Activated gamma-delta T cell treated with anti-CD3 and anti-CD28 coated beads, Interleukin-2, amount 50 U/mL, for 16 hours (primary cell): ENCODE measurements at places on chromosomes 2 and 18.

- DNase-seq = peak; percentile 12
Measured at GRCh38 chr2:131105950-131106801, 1.0 kb downstream of the PLEKHB2 start.

GRCh38 chr2:54638103-54638502, 85.4 kb upstream of the EML6 start:
- DNase-seq = no peak

GRCh38 chr2:173831312-173832229, 133.6 kb downstream of the SP3 start:
- DNase-seq = no peak

DNA sequence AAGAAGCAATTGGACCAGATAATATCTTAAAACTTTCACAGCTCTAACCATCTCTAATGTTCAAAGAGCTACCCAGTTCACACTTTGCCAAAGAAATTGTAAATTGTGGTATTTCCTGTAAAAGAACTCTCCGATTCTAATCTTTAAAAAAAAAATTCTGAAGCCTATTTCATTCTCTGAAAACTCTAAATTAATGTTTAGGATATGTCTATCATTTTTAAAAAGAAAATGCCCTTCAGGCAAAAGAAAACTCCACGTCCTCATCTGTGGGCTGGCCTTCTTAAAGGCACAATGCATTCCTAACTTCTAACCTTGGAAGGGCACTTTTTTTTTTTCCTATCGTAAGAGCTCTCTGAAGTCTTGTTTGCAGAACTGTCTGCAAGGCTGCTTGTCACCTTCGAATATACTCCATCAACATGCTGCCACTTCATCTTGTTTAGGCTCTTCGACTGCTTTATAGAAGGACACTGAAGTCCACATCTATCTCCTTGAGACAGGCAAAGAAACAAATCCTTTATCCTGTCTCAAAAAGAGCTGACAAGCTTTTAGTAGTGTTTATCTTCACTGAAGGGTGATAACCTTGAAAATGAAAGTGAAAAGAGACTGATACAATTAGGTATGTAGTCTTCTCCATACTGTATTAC, 124.3 kb upstream of the SLC39A10 start:
- DNase-seq = no peak

GRCh38 chr18:55497825-55498403, 90.1 kb downstream of the TCF4 start:
- DNase-seq = no peak

- DNase-seq = no peak
Measured at GRCh38 chr2:7089898-7090510, 172.8 kb downstream of the RNF144A start.

DNA sequence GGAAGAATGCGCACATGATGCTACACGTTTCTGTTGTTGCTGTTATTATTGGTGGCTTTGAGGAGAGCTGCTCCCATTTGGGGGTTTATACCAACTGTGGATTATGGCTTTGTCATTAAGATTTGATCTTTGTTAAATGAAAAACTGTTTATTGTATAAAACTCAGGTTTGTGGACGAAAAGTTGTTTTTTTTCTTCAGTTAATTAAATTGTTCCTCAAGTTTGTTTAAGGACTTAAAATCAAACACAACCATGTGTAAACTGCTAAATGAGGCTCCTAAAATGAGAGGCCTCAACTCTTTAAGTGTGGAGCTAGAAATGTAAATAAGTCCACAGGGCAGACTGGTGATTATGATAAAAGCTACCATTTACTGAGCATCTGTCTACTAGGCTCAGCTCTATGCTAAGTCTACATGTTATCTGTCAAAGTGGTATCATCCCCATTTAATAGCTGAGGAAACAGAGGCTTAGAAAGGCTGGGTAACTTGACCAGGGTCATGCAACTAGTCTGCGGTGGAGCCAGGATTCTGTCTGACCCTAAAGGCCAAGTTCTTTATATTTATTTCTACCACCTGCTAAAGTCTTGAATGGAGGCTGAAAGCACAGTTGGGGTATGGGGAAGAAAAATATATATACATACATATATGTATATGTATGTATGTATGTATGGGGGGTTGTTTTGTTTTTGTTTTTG, 4.1 kb downstream of the MYCN start:
- no peak for DNase-seq

DNA sequence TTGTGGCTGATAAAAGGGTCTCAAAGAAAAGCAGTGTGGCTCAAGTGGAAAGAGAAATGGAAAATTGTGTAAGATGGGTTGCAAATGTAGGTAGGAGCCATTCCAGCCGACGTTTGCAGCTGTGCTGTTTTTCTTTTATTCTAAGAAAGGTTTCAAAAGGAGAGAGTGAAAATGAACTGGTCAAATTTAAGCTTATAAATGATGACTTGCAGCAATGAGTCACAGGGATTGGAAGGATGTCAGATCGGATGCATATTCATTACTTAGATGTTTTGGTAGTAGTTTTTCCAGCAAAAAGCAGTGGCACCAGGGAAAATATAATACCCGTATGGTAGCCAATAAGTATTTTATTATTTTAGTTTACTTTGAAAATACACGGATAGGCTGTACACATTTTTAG, 79.1 kb downstream of the LRRTM4 start:
- no peak for DNase-seq

DNA sequence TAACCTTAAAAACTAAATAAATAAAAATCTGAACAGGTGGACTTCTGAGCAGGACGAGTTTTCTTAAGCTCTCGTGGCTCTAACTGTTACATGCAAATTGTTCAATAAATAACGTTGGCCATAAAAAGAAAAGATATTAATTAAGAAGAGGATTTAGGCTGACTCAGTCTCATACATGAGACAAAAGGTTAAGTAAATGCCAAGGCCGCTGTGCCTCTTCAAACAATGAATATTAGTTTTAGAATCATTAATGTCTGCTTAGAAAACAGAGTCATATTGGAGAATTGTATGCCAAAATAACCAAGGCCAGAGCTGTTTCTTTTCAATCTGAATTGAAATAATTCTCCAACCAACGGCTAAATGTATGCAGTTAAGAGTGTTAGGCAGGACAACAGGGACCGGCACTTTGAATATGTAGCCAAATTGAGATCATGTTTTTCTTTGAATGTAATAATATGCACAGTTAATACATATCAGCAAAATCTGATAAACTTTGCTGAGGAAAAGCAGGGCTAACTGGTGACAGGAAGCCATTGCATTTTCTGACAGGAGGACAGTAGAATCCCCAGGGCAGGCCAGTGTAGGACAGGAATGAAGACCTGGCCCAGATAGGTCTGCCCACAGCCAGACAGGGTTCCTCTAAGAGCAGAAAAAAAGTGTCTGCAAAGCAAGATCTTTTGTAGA, 1041.4 kb upstream of the FANCL start:
- no peak for DNase-seq

GRCh38 chr2:68931799-68932198, 20.9 kb downstream of the GKN2 start:
- no peak for DNase-seq

- no peak for DNase-seq
Measured at GRCh38 chr18:44884431-44884830, 203.7 kb downstream of the SETBP1 start.

GRCh38 chr2:108701208-108701607, 18.1 kb upstream of the RANBP2 start:
- no peak for DNase-seq

DNA sequence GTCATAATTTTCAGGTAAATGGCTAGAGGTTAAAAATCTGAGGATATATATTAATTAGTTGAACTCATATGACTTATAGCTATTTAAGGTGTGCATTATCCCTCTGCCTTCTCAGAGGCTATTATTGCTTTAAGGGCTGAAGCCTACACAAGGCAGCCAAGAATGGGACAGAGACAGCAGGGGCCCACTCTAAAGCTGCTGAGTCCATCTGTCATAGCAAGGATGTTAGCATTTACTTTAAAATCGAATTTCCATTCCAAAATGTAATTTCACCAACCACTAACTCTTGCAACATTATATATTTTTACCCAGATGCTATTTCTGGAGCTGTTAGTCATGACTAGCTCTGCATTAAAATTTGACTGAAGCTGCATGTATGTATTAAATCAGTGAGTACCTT, 236.3 kb upstream of the FSIP2 start:
- no peak for DNase-seq
